ENCODE measurements at places on chromosomes 5 and 9.

DNA sequence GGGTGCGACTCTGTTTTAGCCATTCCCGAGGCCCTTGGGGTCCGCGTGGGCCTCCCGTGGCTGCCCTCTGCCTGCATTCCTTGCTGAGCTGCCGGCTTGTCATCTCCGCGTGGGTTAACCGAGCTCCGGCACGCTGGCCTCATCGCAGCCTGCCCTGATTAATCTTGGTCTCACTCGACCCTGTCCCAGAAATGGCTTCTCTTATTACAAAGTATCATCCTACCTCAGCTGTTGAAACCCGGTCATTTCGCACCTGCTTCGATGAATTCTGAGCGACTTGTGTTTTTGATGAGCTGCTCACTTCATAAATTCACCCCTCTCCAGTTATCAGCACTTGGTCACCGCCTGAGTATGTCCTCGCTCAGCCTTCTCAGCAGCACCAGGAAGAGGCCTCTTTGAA lies 123.5 kb upstream of the EGFLAM start:
- peak; percentile 75 for DNase-seq

- no peak for DNase-seq
These were observed 117.5 kb upstream of the SHB start for GRCh38 chr9:38186404-38187115.

GRCh38 chr5:154406231-154406630 lies 39.6 kb upstream of the SAP30L start:
- peak; percentile 80 for DNase-seq

GRCh38 chr5:86929123-86929766 lies 311.5 kb downstream of the COX7C start:
- DNase-seq: no peak

- DNase-seq: no peak
These were observed 252.9 kb downstream of the CWC27 start for GRCh38 chr5:65021527-65022226.

GRCh38 chr5:89302102-89302891 lies 419.3 kb upstream of the MEF2C start:
- no peak for DNase-seq

- DNase-seq: no peak
These were observed 2.6 kb downstream of the ENDOG start for GRCh38 chr9:128820665-128821583.

DNA sequence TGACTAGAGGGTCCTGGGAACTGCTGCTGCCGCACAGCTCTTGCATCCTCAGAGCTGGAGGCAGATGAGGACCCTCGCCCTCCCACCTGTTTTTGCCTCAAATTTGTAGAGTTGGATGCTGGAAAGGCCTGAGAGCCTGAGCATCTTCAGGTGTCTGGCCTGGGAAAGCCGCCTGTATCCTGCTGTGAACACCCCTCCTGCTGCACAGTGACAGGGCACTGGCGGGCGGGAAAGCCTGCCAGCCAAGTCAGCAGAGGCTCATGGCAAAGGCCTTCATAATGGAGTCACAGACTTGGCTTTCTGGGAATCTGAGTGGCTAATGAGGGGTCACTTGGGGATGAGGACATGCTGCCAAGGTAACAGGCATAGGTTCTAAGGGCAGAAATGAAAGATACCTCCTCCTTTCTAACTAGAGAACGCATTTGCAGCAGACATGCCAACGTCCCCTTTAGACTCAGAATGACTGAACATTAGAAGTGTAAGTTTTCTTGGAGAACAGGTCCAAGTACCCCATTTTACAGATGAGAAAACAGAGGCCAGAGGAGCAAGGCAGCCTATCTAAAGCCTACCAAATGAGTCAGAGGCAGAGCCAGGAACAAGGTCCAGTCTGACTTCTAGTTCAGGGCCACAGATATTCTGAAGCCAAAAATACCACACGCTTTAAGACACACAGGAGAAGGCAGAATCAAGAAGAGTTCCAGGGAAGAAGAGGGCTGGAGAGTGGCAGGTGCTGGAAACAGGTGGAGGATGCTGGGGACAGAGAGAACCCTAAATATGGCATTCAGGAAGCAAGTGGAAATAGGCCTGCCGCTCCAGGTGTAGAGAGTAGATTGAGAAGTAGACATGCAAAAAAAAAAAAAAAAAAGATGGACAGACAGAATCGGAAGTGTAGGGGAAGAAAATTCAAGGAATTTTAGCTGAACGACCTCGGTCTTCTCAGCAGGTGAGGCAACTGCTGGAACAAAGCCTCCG lies 44.1 kb downstream of the EPB41L4B start:
- peak; percentile 40 for DNase-seq

GRCh38 chr5:141529002-141529401 lies 40.1 kb downstream of the PCDHGC5 start:
- DNase-seq: no peak

- DNase-seq: no peak
These were observed 18.8 kb upstream of the OR2K2 start for GRCh38 chr9:111348821-111349271.

GRCh38 chr5:135203593-135204036 lies 169.6 kb upstream of the PITX1 start:
- no peak for DNase-seq

DNA sequence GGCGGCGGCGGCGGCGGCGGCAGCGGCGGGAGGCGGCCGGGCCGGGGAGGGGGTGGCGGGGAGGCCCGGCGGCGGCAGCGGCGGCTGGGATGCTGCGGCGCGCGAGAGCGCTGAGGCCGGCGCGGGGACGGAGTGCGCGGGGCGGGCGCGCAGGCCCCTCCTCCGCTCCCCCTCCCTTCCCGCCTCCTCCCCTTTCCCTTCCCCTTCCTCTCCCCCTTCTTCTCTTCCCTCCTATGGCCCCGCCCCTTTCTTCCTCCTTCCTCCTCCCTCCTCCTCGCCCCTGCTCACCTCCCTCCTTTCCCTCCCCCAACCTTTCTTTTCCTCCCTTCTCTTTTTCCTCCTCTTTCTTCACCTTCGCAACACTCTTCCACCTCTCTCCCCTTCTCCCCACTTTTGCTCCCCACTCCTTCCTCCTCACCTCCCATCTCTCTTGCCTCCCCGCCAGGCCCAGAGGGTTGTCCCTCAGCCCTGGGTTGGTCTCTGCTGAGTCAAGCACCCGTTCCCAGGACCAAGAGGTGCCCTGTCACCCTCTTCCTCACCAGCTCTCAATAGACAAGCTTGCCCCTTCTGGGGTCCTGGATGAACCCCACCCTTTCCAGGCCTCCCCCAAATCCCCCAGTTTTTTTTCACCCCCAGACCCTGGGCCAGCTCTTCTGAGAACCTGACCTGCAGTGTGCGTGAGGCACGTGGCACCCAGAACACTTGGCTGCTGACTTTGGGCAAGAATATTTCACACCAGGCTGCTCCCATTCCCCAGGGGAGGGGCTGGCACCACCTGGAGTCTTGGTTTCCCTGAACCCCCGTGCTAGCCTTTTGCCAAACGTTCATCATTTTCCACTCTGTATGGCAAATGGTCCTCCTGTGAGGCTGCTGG lies at the start of gene SEMA4D:
Gene SEMA4D, minus strand, starts transcription at position 136 of the 874 bp plus-strand sequence. CDS start 92,657 bp downstream, outside the sequence.
- DNase-seq: peak; percentile 71

DNA sequence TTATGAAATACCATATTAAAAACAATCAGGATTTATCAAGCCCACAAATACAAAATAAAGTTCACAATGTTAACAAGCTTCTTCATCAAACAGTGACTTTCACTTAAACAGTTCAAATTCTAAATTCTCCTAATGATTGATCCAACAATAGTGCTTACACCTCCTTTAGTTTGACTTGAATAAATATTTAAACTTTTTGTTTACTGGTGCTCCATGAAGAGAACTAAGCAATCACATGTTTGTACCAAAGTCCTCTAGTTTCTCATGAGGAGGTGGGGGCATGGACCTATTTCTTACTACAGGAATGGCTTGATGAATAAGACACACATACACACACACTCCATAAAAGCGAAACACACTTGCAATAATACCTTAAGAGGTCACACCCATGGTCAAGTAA lies 95.8 kb downstream of the RAPGEF6 start:
- no peak for DNase-seq

DNA sequence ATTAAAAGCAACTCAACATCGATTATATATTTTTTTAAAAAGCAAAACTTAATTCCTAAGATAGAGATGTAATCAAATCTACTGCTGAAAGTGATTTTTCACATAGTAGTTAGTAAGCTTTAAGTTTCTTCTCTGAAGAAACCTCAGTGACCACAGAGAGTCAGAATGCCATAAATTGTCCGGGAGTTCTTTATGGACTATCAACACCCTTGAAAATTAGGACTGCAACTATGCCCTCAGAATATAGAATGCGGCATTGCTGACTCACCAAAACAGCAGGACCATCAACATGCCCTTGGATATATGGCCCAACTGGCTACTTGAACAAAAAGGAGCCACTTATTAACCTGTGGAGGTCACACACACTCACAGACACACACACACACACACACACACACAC lies 228.9 kb upstream of the SNX2 start:
- DNase-seq: no peak

DNA sequence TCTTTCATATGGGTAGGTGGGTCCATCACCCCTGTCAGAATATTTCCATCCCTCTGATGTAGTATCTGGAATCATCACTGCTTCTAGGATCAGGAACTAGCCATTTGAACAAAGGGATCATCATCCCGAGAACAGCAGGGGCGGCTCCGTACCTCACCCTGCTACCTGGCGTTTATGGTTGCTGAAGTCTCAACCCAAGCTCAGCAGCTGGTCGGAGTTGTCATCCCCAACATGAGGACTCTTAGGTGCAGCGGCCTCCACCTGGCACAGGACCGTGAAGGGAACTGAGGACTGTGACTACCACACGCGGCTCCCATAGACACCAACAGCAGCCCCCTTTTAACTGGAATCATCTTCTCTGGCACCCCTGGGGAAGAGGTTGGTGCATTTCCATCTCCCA lies 35.1 kb downstream of the ROR2 start:
- DNase-seq: peak; percentile 16

GRCh38 chr5:2522372-2522771 lies 229.1 kb downstream of the IRX2 start:
- DNase-seq: no peak

DNA sequence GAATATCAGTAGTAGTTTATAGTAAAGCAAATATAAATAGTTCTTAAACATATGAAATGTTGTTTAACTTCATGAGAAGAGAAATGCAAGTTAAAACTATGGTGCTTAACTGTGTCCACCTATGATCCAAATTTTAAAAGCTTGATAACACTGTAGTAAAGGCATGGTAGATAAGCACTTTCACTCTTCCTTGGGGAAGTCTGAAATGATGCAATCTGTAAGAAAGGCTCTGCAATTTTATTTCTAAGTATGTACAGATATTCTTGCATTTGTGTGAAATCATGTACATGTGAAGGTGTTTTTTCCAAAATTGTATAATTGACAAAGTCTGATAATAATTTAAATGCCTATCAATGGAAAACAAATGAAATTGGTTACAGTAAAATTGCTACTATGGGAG lies 66.9 kb downstream of the SYK start:
- DNase-seq: no peak

DNA sequence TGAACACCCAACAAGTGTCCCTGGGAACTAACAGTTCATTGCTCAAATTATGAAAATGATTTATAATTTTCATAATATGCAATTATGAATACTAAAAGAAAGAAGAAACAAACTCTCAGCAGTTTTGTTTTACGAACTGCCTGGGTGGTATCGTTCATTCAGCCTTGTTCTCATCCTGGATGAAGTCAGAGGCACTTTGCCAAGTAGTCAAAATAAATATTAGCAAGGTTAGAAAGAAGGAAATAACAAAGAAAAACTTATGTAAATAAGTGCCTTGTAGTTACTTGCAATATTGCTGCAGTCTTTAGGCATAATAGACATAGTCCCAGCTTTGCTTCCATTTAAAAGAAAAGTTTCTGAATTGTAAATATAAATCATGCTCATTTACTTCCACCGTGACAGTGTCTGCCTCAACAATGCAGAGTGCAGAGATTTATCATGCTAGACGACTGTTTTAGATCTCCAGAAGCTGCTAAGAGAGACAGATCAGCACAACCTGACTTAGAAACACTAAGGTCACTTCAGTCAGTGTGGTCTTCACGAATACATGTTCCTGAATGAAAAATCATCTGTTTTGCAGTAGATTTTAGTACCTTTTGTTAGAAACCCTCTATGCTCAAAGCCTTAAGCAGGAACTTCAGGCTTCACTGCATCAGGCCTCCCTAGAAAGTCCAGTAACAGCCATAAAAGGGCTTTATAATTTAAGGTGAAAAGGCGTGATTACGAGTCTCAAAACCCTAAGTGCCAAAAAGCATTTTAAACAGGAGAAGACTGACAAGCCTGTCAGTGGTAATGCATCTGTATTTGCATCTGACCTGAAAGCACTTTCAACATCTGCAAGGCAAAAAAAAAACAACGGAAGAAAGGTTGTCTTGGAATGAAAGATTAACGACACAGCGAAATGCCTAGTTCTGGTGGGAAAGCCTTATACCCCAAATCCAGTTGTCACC lies 92.1 kb downstream of the TMEM167A start:
- DNase-seq: no peak

DNA sequence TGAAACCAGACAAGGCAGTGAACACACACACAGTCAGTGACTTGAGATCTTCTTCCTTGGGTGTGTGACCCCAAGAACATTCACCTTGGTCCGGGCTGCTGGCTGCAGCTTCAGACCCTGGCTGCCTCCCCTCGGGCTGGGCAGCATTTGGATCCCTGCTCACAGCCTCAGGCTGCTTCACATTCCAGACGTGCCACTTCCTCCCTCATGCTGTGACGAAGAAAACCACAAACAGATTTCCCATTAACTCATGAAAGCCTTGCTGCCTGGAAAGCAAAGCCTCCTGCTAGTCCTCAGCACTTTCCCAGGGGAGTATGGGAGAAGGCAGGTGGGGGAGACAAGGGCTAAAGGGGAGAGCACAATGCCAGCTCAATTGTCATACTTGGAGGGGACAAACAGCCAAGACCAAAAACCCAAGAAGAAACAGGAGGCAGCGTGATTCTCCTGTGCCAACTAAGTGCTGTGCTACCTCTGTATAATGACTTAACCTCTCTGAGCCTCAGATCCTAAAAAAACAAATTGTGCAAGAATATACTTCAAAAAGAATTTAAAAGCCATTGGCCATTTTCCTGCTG lies 594.6 kb upstream of the BRINP1 start:
- peak; percentile 97 for DNase-seq

DNA sequence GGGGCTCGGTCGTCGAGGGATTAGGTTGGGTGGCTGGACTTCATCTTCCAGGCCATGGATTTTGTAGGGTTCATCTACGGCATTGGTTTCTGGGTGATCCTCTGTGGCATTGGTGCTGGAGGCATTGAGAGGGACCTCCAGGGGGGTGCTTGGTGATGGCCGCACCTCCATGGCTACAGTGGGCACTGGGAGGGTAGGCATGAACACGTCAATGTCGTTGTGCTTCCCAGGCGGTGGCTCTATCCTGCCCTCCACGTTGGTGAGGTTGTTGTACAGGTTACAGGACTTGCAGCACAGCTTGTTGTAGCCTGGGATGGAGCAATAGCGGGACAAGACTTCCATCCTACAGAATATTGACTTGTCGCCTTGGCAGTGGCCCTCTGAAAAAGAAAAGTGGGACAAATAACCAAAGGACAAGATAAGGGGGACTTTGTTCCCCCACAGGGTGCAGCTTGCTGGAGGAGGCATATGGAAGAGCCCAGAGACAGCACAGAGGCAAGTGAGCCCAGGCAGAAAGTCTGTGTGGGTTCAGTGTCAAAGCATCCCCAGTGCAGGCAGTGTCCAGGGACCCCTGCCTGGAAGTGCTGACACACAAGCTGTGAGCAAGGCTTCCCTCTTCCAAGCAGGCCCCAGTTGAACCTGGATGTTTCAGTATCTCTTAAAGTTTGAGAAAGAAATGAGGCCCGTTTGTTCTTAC lies 53.9 kb downstream of the ZNF354C start:
- peak; percentile 18 for DNase-seq

GRCh38 chr5:152113401-152113800 lies 188.8 kb upstream of the GLRA1 start:
- no peak for DNase-seq

- no peak for DNase-seq
These were observed 3.4 kb upstream of the F12 start for GRCh38 chr5:177412603-177413233.
